ENCODE measurements at places on chromosomes 11 and 22.

GRCh38 chr11:34327804-34328631, 29.8 kb downstream of the ABTB2 start:
- DNase-seq: no peak

DNA sequence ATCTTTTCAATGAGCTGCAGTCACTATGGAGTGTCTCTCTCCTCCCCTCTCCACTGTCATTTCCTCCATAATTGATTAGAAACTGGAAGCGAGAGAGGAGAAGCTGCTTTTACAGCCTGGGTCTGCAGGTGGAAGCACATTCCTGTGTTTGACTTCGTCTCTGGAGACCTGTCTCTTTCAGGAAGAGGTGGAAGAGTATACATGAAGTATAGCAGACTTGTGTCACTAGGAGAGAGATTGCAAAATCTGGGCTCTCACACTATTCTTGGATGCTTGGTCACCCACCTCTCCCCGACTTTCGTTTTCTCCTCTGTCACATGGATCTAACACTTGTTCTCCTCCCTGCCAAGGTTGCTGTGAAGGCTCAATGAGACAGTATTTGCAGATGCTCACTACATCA, 323.3 kb downstream of the NTM start:
- no peak for DNase-seq

- no peak for DNase-seq
These were observed 82.3 kb upstream of the PHOX2A start for GRCh38 chr11:72326151-72326848.

GRCh38 chr11:116070520-116070919, 566.3 kb upstream of the CADM1 start:
- DNase-seq: no peak

DNA sequence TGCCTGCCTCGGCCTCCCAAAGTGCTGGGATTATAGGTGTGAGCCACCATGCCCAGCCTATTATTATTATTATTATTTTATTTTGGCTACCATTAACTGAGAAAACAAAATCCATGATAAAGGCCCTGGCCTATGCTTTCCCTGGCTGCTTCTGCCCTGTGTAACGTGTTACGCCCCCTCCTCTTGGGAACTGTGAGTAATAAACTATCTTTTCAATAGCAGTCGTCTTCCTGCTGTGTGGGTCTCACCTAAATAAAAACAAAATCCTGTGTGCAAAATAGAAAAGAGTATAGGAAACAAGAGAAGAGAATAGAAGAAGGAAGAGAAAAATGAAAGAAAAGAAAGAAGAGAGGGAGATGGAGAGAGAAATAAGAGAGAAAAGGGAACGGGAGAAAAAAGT, 237.0 kb downstream of the MIAT start:
- DNase-seq: no peak

DNA sequence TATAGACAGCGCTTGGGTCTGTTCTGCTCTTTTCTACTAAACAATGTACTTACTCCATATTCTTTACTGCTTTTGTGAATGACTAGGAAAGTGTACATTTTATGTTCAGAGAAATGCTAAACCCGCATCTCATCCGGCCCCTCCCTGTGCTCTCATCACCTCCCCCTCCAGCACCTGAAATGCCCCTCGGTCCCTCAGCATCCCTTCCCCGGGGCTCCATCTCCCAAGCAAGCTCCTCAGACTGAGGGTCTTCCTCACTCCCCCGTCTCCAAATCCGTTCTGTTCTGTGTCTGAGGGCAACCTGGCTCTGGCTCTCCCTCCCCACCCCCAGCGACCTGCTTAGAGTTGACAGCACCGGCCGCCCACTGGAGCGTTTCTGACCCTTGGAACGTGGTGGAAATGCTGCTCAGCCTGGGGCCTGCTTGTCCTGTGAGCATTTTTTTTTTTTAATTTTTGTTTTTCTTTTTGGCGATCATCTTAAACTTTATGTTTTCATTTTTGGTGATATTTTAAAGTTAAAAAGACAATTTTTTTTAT, 1.4 kb downstream of the SELENOO start:
- DNase-seq: no peak

- no peak for DNase-seq
These were observed 25.4 kb downstream of the CELSR1 start for GRCh38 chr22:46512039-46512370.

DNA sequence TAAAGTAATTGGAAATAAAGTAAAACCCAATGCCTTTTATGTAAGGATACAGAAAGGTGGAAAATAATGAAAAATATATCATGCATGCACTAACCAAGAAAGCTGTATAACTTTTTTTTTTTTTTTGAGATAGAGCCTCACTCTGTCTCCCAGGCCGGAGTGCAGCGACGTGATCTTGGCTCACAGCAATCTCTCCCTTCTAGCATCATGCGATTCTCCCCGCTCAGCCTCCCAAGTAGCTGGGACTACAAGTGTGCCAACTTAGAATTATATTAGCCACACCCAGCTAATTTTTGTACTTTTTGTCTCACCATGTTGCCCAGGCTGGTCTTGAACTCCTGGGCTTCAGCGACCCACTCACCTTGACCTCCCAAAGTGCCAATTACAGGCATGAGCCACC, 4.5 kb downstream of the GGT5 start:
- DNase-seq: no peak

DNA sequence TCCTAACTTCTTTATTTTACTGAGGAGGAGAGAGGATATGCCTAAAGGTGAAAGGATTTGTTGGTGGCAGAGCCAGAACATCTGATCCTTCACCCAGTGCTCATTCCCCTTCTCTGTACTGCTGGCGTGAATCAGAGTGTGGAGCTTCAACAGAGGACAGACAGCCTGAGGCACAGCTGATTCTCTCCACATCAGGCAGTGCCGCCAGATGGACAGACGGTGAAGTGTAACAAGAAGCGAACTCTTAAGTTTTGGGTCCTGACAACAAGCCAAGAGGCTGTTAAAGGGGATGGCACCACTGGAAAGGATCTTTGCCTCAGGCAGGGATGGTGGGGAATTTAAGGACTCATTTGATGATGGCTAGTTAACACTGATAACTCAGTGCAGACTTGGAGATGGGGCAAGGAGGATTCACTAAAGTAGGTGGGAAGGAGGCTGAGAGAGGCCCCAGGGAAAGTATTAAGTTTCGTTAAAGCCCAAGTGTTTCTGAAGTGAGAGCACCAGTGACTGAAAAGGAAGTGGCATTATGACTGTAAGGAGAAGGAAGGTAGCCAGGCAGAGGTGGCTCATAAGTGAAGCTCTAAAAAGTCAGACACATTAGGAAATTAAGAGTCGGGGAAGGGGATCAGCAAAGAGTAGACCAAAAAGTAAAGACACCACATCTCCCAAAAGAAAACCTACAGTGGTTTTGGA, 81.3 kb downstream of the CLPB start:
- no peak for DNase-seq

DNA sequence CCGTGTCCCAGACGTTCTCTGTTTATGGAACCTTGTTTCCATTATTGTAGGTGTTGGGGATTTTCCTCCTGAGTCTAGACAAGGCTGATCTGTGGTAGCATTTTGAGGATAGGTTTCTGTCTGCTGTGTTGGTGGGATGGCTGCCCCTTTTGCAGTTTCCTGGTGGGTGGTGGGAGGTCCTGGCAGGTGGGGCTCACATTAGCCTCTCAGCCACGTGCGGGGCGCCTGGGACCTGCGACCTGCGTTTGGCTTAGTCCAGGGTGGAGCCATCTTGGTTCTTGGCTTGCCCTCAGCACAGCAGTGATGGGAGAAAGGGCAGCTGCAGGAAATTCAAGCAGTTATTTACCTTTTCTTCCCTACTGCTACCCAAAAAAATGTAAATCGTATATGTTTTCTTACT, 143.4 kb downstream of the TBC1D22A start:
- DNase-seq: no peak

- no peak for DNase-seq
These were observed 46.3 kb downstream of the TRAF6 start for GRCh38 chr11:36463781-36464180.

DNA sequence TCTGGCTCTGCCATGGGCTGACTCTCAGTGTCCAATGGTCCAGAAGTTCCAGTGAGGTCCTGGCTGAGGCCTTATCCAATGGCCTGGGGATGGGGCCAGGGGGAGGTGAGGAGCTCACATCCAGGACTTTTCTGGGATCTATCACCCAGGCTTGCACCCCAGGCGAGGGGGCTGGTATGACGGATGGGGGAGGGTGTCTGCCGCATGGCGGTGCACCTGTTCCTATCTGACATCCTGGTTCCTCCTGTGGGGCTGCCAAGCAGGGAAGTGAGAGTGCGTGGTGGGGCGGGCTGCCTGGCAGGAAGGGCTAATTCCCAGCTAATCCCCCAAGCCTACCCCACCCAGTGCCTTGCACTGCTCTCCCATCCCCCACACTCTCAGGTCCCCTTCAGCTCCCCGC, 102.1 kb downstream of the NECTIN1 start:
- no peak for DNase-seq

- DNase-seq: no peak
These were observed 2.6 kb downstream of the CASP12 start for GRCh38 chr11:104895634-104896033.

- DNase-seq: no peak
These were observed 1091.8 kb downstream of the TBC1D22A start for GRCh38 chr22:47854251-47854650.

GRCh38 chr22:46237453-46238124, 12.5 kb downstream of the CDPF1 start:
- DNase-seq: no peak

DNA sequence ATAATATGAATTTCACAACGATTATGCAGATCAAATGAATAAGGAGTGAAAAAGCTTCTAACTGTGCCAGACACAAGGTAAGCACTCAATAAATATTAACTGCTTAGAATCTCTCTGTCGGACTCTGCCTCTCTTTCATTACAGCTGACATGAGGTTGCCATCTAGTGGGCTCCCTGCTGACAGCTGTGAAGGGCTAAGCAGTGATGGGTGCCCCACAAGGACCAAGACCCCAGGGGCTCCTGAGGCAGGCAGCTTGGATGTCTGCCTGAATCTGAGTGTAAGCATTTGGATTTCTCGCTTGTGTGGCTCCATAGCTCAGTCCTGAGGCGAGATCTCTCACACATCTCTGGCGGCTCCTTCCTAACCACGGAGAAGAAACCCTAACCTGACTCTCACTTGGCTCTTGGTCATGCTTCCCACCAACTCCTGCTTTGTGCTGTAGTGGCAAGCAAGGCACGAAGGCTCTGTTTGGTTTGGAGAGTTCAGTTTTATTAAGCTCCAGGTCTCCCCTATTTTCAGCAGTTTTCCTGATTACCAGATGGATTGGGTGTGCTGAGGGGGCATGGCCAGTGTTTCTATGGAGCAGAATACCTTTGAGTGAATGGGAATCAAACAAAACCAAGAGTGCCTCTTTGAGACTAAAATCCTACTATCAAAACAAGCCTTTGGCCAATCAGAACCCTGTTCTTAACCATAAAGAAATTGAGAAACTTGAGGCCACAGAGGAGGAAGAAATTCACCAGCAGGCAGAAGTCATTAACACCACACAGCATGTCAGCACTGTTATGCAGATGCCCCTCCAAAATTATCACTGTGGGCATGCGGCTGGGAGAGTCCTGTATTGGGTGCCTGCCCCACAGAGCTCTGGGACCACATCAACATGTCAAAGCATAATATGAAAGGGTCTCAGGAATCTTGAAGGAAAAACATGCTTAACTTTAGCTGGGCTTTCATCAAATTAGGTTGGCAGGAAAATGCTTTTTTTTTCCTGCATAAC, 152.8 kb upstream of the NTM start:
- DNase-seq: no peak

DNA sequence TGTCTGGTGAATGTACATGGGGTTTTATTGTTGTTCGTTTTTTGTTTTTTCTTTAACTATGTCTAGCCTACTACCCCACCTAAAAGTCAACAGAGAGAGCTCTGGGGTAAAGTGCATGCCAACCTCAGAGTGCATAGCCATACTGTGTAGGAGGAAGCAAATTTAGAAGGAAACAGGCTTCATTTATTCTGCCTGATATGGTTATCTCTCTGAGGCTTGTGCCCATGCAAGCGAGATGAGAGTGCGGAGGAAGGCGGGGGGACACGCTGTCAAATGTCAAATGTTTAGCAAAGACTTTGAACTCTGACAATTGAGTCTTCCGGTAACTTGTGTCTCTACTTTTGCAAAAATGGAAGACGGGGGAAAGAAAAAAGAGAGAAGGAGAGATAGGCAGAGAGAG, 295.5 kb downstream of the ETS1 start:
- DNase-seq: no peak

DNA sequence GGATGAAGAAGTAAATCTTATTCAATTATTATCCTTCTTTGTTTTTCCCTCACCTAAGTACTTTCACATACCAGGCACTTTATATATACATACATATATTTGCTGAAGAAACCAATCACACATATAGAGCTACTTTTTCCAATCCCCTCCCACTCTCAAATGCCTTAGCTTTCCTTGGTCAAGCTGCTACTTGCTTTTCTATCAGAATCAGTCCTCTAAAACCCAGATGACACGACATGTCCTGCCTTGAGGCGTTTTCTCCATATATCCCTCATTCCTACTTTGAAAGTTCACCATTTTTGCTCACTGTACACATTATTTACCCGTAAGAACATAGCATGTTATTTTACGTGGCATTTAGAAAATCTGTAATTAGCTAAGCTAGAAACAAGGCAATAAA, 5.4 kb downstream of the RAB38 start:
- DNase-seq: no peak

- no peak for DNase-seq
These were observed 59.7 kb upstream of the KCNQ1OT1 start for GRCh38 chr11:2759228-2760195.

- no peak for DNase-seq
These were observed 12.9 kb upstream of the FAT3 start for GRCh38 chr11:92211576-92212167.

- DNase-seq: no peak
These were observed 40.0 kb downstream of the AMBRA1 start for GRCh38 chr11:46553814-46554212.

DNA sequence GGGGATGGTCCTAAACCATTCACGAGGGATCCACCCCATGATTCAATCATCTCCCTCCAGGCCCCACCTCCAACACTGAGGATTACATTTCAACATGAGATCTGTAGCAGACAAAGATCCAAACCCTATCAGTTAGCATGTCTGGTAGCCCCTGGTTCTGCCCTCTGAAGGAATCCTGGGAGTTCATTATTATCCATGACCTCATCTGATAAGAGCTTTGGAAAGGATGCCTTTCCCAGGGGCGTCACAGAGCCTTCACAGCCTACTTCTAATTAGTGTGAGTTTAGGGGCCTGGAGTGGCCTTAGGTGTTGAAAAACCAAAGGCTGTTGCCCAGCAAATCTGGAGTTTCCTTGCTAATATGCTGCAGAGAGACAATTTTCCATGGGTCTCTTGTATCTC, 8.6 kb upstream of the EIF3M start:
- no peak for DNase-seq

GRCh38 chr11:69512136-69512535, 30.7 kb downstream of the LINC01488 start:
- no peak for DNase-seq

DNA sequence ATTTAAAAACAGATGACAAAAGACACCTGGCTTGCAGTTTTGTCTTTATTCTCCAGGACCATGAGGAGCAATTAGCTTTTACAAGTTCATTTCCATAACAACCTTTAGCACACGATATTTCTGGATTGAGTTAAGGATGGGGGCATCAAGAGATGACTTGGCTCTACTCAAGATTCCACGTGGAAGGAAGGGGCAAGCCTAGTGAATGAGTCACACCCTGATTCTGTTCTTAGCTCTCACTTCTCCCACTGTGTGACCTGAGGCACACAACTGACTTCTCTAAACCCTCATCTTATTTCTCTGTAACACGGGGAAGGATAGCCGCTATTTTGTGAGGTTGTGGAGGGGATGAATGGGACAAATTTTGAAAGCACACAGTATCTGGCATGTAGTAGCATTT, 185.5 kb downstream of the KIRREL3 start:
- no peak for DNase-seq

- DNase-seq: no peak
These were observed 29.3 kb upstream of the CBX7 start for GRCh38 chr22:39181778-39182177.

- DNase-seq: peak; percentile 47
These were observed 11.7 kb upstream of the SORL1-AS1 start for GRCh38 chr11:121464352-121464946.

Data from activated CD4-positive, CD25-positive, alpha-beta regulatory T cell (primary cell).